ENCODE measurements at places on chromosomes 3 and 15.

DNA sequence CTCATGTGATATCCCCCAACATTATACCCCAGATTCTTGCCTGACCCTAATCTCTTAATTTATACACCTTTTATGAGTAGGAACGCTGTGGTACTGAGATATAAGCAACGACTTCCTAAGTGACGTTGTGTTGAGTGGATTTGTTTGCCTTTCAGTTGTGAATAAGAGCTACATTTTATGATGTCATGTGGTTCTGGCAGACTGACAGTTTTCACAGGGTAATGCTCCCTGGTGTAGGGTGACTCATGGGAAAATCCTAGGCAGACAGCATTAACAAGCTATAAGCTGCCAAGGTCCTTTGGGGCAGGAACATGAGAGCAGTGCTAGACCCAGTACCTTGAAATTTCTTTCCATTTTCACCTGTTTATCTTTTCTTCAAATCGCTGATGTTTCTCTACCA lies 11.2 kb downstream of the C3orf52 start:
- DNase-seq: no peak

- no peak for DNase-seq
Observed at GRCh38 chr3:120416868-120417267, 33.9 kb downstream of the FSTL1 start.

DNA sequence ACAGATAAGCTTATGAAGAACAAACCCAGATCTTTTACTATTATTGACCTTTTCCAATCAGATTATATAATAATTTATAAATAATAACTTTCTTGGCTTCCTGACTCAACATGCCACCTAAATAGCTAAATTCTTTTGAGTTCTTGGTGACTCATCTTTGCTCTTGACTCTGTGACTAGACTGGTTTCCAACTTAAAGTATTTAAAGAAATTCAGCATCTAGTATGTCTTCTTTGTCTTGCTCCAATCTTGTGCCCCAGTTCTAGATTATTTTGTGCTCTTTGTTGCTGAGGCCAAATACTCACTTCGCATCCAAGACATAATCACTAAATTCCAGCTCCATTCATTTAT lies 483.2 kb upstream of the TBL1XR1 start:
- DNase-seq: no peak

GRCh38 chr3:27454914-27455313 lies 29.3 kb downstream of the SLC4A7 start:
- DNase-seq: no peak

DNA sequence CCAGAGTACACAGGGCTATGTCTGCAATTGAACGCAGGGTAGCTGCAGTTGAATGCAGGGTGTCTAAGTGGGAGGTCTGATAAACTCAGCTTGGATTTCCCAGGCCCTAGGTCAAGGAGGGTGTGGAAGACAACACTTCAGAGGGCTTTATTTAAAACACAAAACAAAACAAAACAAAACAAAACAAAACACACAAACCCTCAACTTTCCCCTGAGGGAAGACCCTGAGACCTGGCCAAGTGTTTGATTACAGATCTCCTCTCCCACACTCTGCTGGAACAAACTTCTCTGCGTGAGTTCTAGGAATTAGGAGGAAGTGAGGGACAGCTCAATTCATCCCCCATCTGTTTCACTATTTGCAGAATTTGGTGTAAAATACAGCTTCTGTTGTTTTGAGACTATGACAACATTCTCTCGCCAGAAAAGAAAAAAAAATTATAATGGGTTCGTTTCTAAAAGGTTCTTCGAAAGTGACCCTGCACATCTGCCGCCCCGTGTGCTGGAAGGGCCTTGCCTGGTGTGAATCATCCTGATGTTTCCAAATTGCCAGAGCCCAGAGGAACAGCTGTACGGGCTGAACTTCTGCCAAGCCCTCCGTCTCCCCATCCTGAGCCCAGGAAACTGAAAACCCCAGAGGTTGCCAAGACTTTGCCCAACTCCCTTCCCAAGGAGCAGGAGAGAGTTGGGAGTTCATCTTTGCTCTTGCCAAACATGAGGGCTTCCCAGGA lies 73.3 kb upstream of the RAD18 start:
- no peak for DNase-seq

DNA sequence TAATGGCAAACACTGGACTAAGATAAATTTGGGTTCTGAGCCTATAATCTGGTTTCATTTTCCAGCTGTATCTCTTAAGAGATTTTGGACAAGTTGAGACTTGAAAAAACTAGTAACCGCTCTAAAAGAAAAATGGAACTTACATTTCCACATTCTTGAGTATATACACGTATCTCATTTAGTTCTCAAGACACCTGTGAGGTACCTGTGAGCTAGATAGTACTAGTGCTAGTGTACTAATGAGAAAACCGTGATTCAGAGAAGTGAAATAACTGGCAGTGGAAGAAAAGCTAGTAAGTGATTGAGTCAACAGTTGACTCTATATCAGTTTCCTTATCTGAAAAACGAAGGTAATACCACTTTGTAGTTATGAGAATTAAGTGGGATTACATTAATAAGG lies 62.2 kb upstream of the PAQR5 start:
- DNase-seq: no peak

GRCh38 chr3:48897460-48898376 lies 964 bp downstream of the SLC25A20 start:
- no peak for DNase-seq

DNA sequence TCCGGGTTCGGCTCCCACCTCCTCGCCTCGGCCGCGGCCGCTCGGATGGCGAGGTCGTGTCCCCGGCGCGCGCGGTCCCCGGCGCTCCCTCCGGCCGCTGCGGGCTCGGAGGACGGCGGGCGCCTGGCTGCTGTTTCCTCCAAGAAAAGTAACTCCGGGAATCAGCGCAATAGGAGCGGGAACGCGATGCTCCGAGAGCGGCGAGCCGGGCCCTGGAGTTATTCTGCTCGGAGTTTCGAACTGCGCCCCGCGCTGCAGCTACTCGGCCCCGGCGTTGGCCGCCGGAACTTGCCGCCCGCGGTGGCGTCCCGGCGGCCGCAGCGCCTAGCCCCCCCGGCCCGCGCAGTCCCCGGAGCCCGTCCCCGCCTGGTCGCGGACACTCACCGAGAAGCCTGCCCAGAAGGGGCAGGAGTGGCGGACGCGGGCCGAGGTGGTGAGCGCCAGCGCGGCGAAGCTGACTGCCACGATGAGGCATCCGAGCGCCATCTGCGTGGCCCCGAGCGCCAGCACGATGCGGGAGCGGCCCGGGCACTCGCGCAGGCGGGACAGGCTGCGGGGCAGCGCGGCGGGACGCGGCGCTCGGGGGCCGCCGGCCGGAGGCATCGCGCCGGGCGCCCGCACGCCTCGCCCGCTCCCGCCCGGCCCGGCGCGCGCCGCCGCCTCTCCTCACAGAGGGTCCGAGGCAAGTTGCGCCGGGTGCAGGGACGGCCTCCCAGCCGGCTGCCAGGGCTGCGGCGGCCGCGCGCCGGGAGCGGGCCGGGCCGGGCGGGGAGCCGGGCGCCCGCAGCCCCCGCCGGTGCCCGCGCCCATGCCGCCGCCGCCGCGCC lies 251.9 kb downstream of the TJP1 start:
- no peak for DNase-seq

DNA sequence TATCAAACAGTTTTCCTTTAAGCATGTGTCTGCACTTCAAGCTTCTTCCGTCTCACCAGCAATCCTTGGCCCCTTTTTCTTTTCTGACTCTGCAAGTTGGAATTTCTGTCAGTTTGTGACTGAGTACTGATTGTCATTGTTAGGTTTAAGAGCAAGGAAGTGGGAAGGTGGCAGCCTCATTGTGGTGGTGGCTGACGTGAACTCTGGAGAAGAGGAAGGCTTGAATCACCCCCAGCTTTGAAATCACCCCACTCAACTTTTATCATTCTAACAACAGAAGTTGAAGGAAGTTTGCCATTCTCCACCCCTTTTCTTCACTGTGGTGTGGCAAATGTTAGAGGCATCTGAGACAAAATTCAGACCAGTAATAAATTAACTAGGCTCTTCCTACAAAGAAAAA lies 231.6 kb upstream of the AGTR1 start:
- DNase-seq: no peak

GRCh38 chr3:122357828-122358702 lies 25.0 kb downstream of the MIX23 start:
- DNase-seq: no peak

DNA sequence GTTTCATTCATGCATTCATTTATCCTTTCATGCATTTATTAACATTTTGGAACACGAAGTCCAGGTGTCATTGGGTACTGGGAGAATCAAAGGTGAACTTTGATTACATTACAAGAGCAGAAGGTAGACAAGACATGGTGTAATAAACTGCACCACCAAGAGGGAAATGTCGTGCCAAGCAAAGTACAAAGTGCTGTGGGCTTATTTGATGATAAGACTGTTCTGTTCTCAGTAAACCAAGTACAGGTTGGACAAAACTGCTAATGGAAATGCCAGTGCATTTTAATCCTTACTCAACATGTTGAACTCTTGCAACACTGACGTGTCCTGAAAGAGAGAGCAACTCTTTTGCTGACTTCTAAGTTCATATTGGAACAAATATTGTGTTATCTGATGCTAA lies 69.4 kb downstream of the MME start:
- no peak for DNase-seq

All from activated T-helper 1 cell treated with anti-CD3 and anti-CD28 coated beads, Interleukin-2, amount 50 U/mL, for 16 hours (primary cell).